ENCODE measurements at places on chromosomes 4 and X.

DNA sequence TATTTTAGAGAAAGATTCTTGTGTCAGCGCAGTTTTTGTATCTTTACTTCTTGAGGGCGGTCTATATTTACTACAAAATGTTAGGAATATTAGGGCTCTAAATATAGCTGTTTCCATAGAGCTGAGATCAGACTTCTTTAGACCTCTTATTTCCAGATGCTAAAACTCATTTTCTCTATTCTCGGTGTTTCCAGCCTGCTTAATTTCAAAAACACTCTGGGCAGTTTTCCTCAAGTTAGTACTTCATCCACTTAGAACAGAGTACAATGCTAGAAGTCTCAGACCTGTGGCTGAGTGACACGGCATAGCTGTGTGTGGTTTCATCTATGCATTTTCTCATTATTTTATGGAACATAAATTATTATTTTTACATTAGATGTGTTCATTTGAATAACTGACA lies 346.6 kb downstream of the PABPC4L start:
- DNase-seq, result no peak

DNA sequence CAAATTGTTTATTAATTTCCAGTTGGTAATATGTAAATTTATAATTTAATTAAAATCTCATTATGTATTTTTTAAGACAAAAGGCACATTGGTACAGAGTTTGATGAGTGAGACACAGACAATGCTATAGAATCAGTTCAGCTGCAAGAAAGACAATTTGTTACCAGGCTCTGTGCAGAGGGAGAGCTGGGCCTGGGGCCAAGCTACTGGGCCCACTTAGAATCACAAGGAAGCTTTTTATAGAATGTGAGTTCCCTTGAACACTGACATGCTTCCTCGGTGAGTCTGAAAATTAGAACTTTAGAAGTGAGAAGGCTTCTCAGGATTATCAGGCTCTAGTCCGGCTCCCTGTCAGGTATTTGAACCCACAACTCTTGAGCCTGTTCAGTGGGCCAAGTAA lies 129.0 kb downstream of the AFF2 start:
- DNase-seq, result no peak

DNA sequence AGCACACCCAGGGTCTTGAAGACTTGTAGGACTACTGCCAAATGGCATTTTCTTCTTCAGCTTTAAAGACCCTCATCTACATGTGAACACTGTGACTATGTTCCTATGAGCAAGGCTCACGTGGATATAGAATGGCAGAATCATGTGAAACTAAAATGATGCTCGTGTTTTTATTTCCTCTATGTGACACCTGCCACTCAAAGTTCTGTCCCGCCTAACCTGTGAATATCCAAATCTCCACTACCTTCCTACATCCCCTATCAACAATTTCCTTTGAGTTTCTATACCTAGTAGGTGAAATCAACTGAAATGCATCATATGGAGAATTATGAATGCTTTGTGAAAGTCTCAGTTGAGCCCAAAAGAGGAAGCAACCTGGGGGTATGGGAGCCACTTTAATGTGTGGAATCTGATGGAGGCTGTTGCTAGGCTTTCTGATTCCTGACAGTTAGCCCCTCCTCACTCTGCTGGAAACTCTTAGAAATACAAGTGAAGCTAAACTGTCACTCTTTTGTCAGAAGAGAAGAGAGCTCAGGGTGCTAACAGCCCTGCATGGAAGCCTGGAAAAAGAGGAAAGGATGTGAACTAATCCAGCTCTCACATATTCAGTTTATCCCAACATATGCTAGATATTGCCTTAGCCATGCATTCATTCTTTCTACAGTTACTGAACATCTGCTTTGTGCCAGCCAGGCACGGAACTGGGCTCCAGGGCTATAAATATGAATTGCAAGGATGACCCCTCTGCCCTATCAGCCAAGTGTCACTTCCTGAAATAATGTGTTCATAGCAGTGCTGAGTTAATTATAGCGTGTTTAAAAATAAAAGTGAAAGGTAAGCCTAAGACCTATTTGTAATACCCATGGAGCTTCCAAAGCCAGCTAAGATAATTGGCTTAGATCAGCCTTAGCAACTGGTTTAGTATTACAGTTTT lies 11.0 kb downstream of the LHFPL1 start:
- no peak for DNase-seq

GRCh38 chr4:24741910-24742309 lies 53.5 kb upstream of the SOD3 start:
- no peak for DNase-seq

GRCh38 chr4:175540151-175540550 lies 271.9 kb downstream of the GPM6A start:
- no peak for DNase-seq

- DNase-seq, result no peak
These were observed 21.0 kb upstream of the POLA1 start for GRCh38 chrX:24672701-24673190.

DNA sequence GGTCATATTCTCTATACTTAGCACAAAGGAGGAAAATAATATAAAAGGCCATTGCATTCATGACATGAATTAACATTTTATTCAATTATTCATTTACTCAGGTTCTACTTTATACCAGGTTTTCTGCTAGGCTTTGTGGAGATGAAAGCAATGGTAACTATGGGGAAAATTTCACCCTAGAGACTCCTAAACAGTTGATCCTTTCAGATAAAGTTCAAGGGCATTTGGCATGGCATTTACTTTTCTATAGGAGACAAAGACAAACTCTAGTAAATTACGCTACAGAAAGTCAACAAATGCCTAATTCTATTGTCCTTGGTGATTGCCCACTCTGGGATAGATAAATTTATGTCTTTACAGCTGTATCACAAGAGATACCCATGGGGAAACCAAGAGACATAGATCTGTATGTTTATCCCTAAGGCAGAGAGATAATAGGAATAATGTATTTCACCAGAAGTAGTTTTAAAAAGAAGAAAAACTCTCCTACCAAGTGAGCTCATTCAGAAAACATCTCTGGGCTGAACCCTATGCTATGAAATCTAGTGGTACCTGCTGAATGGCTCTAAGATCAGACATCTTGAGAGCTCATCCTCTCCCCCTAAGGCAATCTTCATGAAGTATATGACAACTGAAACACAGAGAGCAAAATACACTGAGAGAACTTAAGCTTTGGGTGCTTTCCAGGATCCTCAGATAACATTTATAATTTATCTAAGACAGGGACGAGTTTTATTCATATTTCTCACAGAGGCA lies 316.7 kb downstream of the ANTXR2 start:
- DNase-seq, result no peak

GRCh38 chr4:182475539-182475938 lies 232.3 kb downstream of the TENM3 start:
- DNase-seq, result no peak

DNA sequence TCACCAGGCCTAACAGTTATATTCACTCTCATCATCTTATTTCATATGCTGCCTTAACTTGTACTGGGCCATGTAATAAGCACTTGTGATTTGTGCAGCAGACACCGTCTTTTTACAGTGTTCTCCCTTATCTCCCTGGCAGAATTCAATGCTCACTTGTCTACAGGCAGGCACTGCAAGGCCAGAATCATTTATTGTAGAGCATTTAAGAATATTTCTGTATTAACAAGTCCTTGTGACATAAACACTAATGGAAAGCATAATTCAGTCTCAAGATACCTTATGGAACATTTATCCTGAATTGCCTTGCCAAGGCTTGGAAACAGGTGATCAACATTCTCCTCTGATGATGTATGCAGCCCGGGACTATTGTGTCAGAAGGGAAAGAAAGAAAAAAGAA lies 808.9 kb downstream of the STPG2 start:
- no peak for DNase-seq

DNA sequence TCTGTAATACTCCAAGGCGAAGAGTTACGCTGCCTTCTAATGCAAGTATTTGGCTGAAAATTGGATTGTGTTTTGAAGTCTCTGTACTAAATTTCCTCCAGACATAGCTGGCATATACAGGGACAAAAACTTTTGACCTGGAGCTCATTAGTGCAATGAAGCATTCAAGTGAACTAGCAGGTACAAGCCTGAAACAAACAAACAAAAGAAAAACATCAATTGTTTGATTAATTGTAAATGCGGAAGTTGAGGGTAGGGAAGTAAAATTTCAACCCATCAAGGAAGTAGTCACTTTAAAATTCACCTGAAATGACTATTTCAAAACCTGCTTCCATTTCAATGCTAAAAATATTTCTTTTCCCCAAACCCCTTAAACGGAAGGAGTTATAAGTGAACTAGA lies 516.3 kb upstream of the ATOH1 start:
- no peak for DNase-seq

DNA sequence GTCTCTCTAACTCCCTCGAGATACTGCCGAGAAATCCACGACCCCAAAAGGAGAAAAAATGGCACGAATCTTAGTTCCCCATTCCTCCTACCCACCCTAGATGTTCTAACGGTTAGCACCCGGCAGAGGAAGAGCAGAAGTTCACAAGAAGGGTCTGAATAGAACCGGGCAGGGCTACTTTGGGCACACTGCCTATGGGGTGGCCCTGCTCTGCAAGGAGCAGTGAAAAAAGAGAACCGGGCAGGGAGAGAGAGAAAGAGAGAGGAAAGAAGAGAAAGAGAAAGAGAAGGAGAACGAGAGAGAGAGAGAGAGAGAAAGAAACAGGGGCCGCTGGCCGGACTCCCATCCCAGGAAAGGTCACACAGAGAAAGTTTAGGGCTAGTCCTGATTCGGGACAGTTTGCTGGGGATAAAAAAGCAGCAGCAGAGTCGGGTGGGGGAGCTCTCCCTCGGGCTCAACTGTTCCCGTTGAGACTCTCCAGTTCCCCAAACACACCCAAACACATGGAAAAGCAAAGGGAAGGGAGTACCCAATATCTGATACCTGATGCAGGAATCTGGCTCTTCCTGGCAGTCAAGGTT lies 468 bp downstream of the GLA start:
- no peak for DNase-seq

- DNase-seq, result no peak
These were observed 28.5 kb upstream of the RTL3 start for GRCh38 chrX:78687586-78687985.

Data from AG20443 (cell line).